Central memory CD4-positive, alpha-beta T cell (primary cell): ENCODE measurements at places on chromosomes 13 and 19.

DNA sequence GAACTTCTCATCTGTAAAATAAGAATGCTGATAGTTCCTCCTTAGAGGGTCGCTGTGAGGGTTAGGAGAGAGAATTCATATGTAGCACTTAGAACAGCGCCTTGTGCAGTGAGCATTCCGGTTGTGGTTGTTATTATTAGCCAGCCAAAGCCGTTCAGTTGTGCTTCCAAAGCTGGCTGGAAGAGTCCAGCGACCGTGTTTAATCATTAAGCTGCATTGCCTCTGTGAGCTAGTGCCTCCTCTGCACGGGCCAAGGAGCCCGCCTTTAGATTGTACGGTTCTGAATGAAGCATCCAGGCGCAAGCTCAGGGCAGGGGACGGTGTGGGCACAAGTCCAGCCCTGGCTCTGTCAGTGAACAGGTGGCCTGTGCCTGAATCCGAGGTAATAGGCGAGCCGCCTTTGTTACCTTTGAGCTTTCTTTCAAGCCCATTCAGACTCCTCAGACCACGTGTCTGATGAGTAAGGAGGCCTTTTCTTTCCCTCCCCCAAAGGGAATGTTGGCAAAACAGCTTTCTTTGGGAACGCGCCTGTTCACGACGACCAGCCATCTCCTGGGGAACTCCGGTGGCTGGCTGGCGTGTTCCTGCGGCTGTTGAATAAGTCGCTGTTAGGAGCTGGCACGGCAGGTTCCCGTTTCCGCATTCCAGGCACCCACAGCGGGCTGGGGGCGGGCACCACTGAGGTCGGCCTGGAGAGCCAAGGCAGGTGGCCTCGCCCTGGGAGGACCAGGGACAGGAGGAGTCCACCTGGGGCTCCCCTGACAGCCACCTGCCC, 25.1 kb downstream of the SIPA1L3 start:
- DNase-seq: no peak

- DNase-seq: no peak
These were observed 31.6 kb downstream of the SIGLEC7 start for GRCh38 chr19:51173681-51174080.

- DNase-seq: peak; percentile 54
These were observed 12.2 kb upstream of the RELB start for GRCh38 chr19:44988896-44989556.

DNA sequence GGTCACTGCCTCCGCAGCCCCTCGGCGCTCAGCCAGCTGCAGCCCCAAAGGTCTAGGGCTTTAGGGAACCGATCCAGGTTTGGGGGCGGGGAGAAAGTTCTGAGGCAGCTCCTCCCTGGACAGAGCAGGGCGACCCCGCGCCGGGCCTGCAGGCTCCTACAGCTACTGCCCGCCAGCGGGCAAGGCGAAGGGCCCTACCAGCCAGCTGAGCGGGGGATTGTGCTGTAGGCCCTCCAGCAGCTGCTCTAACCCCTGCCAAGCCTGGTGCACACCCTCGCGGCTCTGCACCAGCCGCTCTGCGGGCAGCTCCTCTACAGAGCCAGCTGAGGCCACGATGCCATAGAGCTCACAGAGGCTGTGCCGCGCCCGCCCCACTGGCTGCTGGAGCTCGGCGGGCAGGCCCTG, 14.0 kb downstream of the PLIN4 start:
- DNase-seq: no peak

DNA sequence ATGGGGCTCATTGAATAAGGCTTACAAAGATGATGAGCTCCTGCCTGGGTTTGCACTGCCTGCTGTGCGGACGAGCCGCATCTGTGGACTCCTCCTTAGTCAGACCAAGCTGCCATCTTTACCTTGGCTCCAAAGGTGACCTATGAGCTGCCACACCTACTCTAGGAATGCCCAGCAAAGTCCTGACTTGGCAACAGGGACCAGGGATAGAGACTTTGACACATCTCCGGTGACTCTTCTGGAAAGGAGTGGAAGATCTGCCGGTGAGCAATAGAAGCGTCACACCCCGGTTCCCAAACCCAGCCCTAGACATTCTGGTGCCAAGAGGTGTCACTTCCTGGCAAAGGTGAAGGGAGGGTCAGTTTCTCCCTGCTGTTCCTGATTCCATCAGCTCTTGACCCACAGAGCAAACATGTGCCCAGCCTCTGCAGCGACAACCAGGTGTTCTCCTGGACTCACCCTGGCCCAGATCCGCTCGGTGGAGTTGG, 50.2 kb upstream of the GTF3A start:
- DNase-seq: no peak

- no peak for DNase-seq
These were observed 11.1 kb downstream of the NTN5 start for GRCh38 chr19:48661711-48662090.

DNA sequence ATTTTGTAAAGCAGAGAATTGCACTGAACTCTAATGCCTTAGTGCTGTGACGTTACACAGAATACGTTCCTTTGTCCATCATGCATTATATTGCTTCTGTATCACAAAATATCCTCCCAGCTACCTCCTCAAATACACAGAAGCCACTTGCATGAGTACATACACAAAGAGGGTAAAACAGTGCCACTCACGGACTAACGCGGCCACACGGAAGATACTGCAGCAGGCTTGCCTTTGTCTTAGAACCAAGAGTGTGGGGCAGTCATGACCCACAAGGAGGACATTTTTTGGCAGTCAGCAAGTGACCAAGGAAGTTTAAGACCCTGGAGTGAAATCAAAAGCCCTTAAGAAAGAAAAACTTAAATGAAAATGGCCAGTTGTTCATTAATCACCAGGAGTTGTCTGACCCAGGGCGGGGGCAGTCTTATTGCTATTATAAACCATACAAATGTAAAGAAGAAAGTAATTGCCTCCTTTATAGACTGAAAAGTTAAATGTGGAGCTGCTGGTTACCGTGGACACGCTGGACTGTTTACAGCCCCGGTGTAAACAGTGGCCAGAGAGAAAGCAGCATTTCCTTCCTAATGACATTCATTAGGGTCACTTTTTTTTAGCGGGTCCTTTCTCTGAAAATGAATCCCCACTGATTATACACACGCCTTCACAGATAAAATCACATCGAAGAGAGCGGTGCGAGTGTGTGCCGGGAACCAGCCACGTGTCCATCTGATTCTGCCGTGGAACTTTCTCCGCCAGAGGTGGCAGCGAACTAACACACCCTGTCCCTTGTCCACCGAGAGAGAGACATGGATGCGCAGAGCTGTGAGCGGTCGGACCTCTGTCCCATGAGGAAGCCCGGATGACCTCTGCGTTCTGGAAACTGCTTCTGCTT, 66.8 kb downstream of the SOX1 start:
- no peak for DNase-seq

- no peak for DNase-seq
These were observed 2.9 kb downstream of the PLEKHG2 start for GRCh38 chr19:39415111-39416046.

DNA sequence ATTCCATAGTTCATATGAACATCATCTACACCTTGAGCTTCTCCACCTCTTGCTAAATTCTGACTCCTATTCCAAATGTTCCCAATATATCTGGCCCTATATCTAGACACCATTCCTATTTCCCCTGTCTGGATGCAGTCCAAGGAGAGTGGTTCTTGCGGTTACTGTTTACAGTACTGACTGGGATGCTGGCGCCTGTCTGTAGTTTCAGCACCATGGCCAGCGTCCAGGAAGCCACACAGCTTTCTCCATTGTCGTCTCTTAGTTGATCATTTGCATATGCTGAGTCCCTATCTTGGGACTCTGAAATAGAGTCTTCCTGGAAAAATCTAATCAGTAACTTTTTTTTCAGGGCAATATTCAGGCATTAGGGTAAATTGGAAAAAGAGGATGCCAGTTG, 14.9 kb downstream of the LAIR2 start:
- peak; percentile 18 for DNase-seq

- DNase-seq: no peak
These were observed 5.7 kb downstream of the ZNF566 start for GRCh38 chr19:36483653-36484052.

DNA sequence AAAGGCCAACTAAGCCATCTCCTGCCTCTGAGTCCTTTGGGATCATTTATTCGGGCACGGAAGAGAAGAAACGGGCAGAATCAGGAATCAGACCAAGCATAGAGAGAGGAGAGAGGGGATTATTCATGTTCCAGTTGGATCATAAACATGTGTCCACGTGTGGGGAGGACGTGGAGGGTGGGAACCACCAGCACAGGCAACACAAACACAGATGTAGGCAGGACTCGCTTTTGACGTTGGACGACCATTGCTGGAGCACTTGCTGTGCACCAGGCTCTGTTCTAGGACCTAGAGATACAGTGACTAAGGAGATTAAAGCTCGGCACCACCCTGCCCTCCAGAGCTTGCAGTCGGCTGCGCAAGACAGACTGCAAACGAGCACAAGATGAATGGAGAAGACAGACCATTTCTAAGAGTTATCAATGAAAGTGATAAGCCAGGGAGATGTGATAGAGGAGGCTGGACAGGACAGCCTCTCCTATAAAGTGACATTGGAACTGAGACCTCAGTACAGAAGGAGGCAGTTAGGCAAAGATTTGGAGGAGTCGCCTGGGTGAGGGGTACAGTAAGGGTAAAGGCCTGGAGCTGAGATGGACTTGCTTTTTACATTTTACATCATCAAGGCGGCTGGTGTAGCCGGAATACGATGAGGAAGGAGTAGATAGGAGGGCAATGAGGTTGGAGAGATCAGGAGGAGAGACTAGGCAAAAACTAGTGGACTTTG, 716 bp downstream of the SH2D3A start:
- DNase-seq: no peak

DNA sequence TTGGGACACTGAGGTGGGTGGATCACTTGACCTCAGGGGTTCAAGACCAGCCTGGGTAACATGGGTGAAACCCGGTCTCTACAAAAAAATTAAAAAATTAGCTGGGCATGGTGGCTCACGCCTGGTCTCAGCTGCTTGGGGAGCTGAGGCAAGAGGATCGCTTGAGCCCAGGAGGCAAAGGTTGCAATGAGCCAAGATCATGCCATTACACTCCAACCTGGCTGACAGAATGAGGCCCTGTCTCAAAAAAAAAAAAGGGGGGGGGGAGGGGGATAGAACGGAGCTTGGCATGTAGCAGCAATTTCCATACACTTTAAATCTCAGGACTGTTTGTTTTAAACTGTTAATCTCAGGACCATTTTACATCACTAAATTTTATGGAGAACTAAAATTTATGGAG, 2.2 kb downstream of the ACP7 start:
- no peak for DNase-seq

DNA sequence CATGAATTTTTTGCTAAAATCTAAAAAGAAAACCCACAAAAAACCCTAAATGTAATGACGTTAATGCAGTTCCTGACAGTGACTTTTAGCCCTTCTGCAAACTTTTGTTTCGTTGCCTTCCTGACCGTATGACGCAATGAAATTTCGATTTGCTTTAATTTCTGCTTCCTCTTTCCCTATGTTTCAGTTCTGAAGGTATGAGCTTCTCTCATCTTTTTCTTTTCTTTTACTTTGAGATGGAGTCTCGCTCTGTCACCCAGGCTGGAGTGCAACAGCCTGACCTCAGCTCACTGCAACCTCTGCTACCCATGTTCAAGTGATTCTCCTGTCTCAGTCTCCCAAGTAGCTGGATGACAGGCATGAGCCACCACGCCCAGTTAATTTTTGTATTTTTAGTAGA, 6.1 kb upstream of the LILRA5 start:
- no peak for DNase-seq

- DNase-seq: peak; percentile 71
These were observed 1.4 kb downstream of the ARHGEF18 start for GRCh38 chr19:7349961-7350711.

DNA sequence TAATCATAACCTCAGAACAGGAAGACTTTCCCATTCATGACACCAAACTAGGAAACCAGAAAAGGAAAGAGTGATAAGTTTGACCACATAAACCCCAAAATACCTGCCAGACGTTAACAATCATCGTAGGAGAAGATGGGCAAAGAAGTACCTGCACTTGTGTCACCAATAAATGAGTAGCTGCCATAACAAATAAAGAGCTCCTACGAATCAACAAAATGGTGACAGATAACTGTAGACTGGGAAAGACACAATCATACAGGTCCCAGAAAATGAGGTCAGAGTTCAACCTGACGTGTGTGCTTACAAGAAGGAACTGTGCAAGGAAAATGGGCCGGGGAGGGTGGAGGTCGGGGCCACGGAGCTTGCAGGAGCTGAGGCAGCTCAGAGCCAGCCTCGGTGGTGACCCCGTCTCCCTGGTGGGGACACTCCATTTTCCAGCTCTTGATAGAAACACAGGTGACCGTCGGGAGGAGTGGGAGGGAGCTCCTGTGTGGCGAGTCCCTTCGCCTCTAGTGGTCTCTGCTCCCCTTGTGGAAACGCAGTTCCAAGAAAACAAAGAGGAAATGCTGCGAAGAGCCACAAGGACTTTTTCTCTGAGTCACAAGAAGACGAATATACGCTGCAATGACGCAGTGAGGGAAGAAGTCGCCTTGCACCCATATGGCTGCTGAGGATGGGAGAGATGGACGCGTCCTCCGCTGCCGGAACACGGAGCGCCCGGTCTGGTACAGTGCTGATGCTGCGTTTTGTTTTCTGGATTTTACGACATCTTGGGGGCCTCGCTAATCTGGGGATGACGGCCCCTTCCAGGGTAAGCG, 9.5 kb downstream of the PIP5K1C start:
- no peak for DNase-seq

GRCh38 chr13:52393572-52394357, 12.2 kb downstream of the THSD1 start:
- DNase-seq: no peak

DNA sequence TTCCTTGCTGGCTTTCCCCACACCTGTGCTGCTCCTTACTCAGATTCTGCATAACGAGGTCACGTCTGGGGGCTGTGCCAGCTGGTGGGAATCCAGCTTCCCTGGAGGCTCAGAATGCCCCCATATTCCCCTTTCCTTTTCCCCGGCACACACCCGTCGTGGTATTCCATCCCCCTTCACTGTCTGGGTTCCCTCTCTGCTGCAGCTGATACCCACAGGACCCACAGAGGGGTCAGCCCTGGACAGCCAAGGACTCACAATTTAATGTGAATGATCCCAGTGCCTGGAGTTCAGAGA, 4.2 kb upstream of the MYH14 start:
- DNase-seq: no peak

GRCh38 chr19:28827382-28827781, 385.6 kb downstream of the UQCRFS1 start:
- DNase-seq: no peak

- DNase-seq: no peak
These were observed 149.3 kb downstream of the VWA8 start for GRCh38 chr13:41811588-41812021.

DNA sequence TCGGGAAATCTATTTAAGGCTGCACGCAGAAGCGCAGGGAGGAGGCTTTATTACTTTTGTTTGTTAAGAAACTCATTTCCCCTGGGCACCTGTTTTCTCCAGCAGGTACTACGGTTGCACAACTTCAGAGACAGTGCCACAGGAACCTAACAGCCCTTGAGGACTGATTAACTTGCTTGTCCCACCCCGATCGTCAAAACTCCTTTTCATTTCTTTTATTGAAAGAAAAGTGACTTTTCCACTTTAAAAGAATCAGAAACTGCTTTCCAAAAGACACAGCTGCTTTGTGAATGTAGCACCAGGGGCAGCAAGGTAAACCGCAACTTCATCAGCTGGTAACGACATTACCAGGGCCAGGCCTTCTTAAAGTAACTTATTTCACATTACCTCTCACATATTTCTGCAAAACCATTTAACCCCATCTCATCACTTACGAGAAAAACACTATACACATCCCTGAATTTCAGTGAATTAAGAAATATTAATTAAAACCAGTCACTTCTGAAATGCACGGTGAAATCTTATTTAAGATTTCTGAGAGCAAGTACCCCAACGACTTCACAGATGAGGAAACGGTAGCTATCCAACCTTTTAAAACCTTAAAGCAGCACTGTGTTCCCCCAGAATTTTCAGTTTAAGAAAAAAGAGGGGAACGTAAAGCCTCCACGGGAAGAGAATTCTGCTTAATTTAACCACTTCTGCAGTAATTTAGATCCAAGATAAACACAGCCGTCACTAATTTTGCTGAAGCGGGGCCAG, 1.4 kb downstream of the ANKRD10 start:
- peak; percentile 30 for DNase-seq
